ENCODE measurements at places on chromosomes 16 and 17.

GRCh38 chr16:85354686-85355514 lies 242.6 kb upstream of the CIBAR2 start:
- DNase-seq = no peak

- peak; percentile 75 for DNase-seq
Observed at GRCh38 chr16:61871837-61872777, 164.1 kb downstream of the CDH8 start.

- no peak for DNase-seq
Observed at GRCh38 chr17:57910462-57911420, 44.5 kb downstream of the CUEDC1 start.

- DNase-seq = no peak
Observed at GRCh38 chr17:2043785-2044184, 2.0 kb downstream of the OVCA2 start.

DNA sequence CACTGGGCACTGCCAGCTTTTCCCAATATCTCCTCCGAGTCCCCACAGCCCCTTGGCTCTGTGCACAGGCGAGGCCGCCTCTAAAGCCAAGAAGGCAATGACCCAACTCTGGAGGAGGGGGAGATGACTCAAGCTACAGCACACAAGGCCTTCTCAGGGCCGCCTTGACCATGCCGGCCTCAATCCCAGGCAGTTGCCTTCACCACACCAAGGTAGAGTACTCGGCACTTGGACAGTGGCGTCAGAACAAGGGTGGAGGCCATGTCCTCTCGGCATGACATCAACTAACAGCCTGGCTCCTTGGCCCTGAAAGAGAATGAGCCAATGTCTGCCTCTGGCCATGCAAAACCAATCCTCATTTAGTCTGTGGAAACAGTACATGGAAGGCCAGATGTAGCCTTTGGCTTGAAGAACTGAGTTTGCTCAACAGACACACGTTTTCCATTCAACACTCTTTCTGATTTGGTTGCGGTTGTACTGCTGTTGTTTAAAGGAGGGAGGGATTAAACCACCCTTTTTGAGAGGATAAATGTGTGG lies 139.6 kb downstream of the XYLT1 start:
- DNase-seq = no peak

- peak; percentile 90 for DNase-seq
Observed at GRCh38 chr17:47733047-47733673, at the start of gene TBX21. Gene TBX21, plus strand, starts transcription at chr17:47733236. Its CDS starts 219 bp downstream, at chr17:47733455.
